ENCODE measurements at places on chromosomes 13 and 19.
A peak's percentile ranks its signal among the peaks of the same experiment; 100 is the strongest.

GRCh38 chr13:110132225-110132982 lies 174.6 kb downstream of the COL4A1 start:
- DNase-seq, result no peak

- DNase-seq, result no peak
Observed at GRCh38 chr19:5775668-5776309, 8.8 kb downstream of the PRR22 start.

GRCh38 chr19:12090807-12091206 lies 26.3 kb downstream of the ZNF844 start:
- no peak for DNase-seq

DNA sequence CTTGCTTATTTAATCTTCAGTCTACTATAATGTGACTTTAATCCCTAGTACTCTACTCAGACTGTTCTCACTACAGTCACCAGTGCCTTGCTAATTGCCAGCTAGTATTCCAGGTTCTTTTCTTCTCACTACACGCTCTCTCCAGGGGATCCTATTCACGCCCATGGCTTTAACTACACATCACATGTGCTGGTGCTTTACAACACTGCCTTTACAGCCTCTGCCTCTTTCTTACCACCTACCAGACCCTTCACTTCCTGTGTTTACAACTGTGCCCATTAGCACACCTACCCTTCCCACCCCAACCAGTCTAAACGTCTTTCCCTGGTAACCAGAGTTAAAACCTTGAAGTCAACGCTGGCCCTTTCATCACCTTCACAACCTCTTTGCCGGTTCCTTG lies 249.5 kb downstream of the DNAJC15 start:
- no peak for DNase-seq

GRCh38 chr19:1468274-1468820 lies 10.7 kb downstream of the C19orf25 start:
- no peak for DNase-seq

DNA sequence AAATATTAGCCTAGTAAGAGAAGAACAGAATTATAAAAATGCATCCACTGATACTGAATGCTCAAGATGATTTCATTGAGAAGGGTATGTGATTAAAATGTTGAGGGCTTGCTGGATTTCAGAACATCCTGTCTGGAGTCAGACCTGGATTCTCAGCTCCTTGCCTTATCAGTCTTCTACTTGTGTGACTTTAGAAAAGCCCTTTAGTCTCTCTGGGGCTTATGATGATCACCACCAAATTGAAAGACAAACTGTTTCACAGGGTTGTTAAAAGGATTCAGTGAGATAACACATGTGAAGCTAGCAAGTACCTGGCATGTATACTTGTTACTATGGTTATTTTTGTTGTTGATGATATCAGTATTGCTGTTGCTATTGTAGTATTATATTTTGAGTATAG lies 118.4 kb downstream of the GPC6 start:
- no peak for DNase-seq

DNA sequence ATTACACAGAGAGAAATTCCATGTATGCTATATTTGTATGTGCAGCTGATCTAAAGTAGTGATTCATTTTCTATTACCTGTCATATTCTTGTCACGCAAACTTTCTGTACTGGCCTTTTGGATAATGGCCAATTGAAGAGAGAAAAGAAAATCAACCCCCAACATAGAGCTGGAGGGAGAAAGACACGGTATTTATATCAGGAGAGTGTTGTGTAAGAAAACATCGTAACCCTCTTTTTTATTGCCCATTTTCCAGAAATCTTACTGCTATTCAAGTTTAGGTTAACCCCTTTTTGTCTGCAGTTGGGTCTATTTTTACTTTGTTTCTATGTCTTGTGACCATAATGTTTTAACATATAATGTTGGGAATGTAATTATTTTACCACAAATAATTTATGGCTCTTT lies 27.9 kb downstream of the DGKH start:
- DNase-seq, result no peak

GRCh38 chr13:55577082-55577846 lies 1563.5 kb upstream of the PRR20A start:
- no peak for DNase-seq

DNA sequence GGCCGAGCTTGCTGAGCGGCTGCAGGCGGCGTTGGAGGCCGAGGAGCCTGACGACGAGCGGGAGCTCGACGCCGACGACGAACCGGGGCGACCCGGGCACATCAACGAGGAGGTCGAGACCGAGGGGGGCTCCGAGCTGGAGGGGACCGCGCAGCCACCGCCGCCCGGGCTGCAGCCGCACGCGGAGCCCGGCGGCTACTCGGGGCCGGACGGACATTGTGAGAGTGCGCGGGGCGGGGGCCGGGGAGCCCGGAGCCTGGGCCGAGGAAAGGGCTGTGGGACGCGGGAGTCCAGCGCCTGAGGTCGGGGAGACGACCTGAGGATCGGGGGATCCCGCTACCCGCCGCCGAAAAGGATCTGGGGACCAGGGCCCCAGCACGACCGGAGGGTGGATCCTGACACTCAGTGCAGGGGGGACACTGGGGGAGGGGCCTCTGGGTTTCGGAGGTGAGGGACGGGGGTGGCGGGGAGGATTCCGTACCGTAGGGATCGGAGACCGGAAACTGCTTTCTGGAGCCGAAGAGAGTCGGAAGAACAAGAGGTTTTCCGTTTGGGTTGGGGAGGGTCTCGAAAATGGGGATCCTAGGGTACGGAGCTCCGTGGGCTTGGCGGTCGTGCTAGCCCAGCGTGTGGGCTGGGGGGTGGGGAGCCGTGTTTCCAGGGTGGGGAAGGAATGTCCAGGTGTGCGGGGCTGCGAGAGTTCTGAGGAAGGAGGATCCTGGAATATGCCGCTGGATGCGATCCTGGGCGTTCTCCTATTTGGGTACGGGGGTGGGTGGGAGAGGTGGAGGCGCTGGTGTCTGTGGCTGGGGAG lies 616 bp downstream of the HNRNPUL1 start:
- DNase-seq, result no peak

- DNase-seq, result no peak
Observed at GRCh38 chr19:10450853-10451609, 30.7 kb downstream of the PDE4A start.

DNA sequence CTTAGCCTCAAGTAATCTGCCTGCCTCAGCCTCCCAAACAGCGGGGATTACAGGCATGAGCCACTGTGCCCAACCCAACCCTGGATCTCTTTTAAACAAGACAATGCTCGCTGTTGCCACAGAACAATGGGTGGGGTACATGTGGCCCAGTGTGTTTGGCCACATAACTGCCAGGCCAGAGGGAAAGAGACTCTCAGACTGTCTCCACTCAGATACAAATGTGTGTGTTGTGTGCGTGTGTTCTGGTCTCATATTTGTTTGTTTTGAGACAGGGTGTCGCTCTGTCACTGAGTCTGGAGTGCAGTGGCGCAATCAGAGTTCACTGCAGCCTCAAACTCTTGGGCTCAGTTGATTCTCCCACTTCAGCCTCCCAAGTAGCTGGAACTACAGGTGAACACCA lies 25.8 kb downstream of the LDLR start:
- no peak for DNase-seq

- no peak for DNase-seq
Observed at GRCh38 chr13:28485551-28485950, 9.4 kb downstream of the FLT1 start.

DNA sequence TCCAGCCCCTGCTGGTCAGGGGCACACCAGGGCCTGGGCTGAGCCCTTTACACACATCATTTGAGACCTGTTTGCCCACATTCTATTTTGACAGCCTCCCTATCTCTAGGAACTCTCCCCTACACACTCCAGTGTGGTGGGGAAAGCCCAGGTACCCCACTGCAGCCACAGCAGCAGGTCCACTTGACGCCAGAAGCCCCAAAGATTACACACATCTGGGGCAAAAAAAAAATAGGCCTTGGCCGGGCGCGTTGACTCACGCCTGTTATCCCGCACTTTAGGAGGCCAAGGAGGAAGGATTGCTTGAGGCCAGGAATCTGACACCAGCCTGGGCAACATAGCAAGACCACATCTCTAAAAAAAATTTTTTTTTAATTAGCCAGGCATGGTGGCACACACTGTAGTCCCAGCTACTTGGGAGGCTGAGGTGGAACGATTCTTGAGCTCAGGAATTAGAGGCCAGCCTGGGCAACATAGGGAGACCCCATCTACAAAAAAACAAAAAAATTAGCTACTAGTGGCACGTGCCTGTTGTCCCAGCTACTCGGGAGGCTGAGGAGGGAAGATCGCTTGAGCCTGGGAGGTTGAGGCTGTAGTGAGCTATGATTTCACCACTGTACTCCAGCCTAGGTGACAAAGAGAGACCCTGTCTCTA lies 18.0 kb upstream of the CD22 start:
- no peak for DNase-seq

- DNase-seq, result no peak
Observed at GRCh38 chr19:7257148-7258040, 36.8 kb downstream of the INSR start.

- no peak for DNase-seq
Observed at GRCh38 chr19:48990400-48990799, 2.7 kb downstream of the GYS1 start.

GRCh38 chr19:46232029-46232428 lies 2.5 kb downstream of the IGFL1 start:
- DNase-seq, result no peak

DNA sequence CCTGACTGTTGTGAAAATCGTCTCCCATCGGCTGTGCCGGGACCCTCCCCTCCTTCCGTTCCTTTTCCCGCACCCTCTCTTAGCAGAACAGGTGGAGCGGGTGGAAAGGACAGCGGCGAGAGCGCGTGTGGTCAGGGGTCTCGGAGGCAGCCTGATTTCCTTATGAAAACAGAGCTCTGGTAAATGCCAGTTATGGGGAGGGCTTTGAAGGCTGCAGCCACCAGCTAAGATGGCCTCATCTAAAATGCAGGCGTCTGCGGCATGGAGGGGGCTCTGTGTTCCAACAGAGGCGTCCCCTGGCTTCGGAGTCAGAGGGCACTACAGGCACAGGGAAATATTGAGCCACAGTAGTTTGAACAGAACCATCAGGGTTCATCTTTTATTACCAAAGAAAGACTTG lies 93.8 kb upstream of the SOX1 start:
- DNase-seq, result no peak

GRCh38 chr19:46073268-46073922 lies 32.6 kb upstream of the IGFL4 start:
- DNase-seq, result no peak

GRCh38 chr13:43546251-43546650 lies 240.5 kb downstream of the ENOX1 start:
- no peak for DNase-seq

GRCh38 chr13:111513766-111514609 lies 193.5 kb downstream of the TEX29 start:
- no peak for DNase-seq

DNA sequence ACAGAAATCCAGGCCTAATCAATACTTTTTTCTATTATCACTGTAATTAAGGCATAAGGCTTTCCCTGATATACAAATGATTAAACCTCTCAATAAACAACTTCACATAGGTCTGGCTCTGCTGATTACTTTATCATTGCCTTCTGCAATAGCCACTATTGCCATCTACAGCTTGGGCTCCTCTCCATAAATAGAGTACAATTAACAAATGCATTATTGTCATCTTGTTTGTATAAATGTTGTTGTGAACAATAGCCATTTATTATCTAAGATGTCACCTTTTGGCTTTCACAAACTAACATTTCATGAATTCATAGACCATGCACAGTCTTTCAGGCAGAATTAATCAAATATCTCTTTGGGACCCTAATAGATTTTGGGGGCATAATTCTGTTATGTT lies 53.3 kb downstream of the NHLRC3 start:
- no peak for DNase-seq

- no peak for DNase-seq
Observed at GRCh38 chr13:20190481-20191310, 2.0 kb downstream of the GJB2 start.

DNA sequence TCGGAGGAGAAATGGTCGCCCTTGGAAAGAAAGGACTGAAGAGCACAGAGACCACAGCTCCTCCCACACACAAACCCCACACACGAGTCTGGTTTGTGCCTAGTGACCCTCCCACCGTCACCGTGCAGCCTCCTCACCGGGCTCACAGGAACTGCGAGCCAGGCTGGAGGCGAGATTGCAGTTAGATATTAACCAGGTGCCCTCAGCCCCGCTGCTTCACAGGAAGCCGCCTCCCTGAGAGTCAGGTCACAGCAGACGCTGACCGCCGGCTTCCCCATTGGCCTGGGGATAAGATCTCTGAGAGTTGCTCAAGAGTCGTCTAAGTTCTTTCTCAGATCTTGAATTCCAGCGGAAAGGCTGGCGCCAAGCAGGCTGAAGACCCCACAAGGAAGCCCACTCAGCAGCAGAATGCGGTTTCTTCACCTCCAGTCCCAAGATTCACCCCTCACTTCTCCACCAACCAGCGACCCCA lies 870 bp downstream of the ZNF44 start:
- peak; percentile 64 for DNase-seq

DNA sequence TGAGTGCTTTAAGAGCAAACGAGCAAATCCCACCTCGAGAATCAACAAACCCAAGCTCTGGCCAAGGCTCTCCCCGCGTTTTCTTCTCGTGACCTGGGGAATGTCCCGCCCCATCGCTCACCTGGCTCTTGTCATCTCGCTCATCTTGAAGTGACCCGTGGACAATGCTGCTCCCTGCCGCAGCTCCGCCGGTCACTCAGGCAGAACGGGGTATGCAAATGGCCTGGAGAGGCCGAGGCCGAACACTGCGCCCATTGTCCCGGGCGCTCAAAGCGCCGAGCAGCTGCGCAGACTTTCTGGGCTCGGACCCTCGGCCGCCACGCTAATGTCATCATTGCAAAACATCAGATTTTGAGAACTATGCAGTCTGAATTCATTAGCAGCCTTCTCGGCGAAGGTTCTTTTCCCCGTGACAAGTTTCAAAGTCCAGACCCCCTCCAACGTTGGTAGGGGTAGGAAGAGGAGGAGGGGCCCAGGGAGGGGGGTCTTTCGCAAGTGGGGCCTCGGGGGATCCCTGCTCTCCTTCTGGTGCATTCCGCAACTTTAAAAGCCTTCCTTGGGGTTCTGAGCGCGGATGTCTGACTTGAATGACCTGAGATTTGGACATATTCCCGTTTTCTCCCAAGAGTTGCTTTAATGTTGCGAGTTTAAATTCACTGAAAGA lies 39.7 kb downstream of the SOX1 start:
- DNase-seq, result no peak

DNA sequence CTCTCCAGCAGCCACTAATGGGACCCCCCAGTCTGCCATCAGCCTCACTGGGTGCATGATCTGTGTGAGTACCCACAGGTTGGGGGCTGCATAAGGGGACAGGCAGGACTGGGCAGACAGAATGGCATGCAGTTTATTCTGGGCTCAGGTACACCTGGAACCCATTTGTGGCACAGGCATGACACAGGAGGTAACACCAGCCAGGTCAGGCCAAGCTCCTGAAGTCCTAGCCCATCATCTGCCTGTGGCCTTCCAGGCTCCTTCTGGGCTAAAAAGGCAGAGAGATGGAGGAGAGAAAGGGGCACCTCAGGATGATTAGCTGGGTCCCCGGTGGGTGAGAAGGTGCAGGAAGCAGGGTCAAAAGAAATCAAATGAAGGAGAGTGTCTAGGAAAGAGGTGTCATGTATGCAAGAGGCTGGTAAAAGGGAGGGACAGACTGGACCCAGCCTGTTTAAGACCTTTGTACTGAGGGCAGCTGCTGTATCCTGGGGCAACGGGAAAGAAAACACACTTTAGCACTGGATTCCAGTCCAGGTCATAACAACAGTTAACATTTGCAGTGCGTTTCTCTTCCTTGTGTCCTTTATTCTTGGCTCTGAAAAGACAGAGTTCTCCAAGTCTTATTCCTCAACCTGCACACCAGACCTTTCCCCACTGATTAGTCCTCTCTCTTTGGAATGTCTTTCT lies 20.2 kb upstream of the DGKH start:
- no peak for DNase-seq

Data from cortex of kidney (tissue), 1 donor.